ENCODE measurements at places on chromosomes 11 and 22.

GRCh38 chr11:76589477-76589876 lies 81.1 kb downstream of the LRRC32 start:
- no peak for DNase-seq

- no peak for DNase-seq
Observed at GRCh38 chr11:94588366-94588942, 21.3 kb downstream of the PIWIL4 start.

GRCh38 chr22:25021409-25021808 lies 68.9 kb downstream of the KIAA1671 start:
- DNase-seq = no peak

DNA sequence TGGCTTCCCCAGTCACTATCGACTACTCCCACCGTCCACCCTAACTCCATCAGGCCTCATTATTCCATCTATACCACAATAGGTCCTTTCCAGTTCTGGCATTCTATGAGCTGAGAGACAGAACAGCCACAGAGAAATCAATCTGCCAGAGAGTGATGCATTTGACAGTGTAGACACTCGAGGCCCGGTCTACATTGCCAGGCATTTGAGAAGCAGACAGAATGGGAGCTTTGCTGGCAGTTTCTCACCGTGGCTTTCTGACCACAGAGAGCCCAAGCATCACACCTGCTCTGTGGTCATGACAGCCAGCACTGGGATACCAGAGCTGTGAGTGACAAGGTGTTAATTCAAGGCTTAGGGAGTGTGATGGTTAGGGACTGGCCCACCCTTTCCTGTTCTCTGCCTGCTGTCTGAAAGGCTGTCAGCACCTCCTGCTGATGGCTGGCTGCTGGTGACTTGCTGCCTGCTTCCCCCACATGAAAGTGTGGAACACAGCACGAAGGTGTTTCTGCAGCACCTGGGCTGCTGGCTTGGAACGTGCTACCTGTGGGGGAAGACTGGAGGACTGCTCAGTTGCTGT lies 137.8 kb downstream of the KIRREL3 start:
- DNase-seq = no peak

- no peak for DNase-seq
Observed at GRCh38 chr22:20639750-20640149, 132.3 kb downstream of the MED15 start.

DNA sequence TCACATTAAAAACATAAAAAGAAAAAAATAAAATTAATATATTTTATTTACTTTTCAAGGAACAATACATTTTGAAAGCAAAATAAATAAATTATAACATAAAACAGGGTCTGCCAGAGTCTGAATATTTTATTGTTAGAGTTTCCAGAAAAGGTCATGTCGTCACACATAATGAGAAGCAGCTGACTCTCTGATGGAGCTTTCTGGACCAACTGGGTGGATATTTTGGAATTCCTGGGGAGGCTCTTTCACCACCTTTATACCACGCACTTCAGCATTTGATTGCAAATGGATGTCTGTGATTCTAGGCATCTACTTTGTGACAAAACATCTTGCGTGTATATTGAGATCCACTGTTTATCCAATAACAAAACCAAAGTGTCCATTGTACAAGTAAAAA lies 455.0 kb upstream of the CCDC179 start:
- no peak for DNase-seq

GRCh38 chr11:76980196-76980595 lies 54.0 kb upstream of the B3GNT6 start:
- DNase-seq = no peak

DNA sequence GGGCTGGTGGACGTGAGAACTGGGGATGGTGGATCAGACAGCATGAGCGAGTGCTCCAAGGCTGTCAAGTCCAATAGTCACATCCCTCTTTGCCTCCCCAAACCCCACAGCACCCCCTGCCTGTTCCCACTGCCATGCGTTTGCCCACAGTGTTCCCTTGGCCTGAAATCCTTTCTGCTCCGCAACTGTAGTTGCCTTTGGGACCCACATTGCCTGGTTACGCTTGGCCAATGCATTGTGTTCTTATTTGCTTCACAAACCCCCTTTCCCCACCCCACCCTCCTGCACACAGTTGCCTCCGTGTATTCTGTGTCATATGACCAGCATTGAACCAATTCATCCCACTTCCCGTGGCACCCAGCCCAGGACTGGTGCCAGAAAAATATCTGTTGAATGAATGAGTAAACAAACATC lies 2.1 kb upstream of the KIAA0930 start:
- no peak for DNase-seq

DNA sequence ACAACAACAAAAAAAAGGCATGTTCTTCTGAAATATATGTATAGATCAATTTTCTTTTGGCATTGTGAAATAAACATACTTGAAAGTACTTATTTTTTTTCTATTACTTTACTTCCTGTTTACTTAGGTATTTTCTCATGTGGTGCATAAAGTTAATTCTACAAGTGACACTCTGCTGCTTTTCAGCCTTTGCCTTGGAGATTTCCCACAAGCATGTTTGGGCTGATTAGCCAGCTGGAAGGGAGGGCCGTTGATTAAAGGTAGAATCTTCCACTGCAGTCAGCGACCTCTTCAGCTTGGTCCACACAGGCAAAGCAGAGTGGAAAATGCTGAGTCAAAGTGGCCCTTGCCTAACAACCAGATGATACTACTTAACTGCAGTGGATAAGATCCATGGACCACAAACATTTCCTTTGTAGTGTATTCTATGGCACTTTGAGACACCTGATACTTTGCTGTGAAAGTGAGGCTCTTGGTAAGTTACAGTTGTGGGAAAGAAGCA lies 176.0 kb downstream of the ARHGAP42 start:
- no peak for DNase-seq

GRCh38 chr22:42500161-42500835 lies 19.3 kb downstream of the RRP7A start:
- peak; percentile 59 for DNase-seq

GRCh38 chr11:26201411-26201810 lies 130.5 kb upstream of the ANO3 start:
- no peak for DNase-seq

- no peak for DNase-seq
Observed at GRCh38 chr11:114271316-114271715, 24.9 kb upstream of the NNMT start.

- DNase-seq = no peak
Observed at GRCh38 chr11:69866648-69867047, 47.4 kb upstream of the FGF3 start.

DNA sequence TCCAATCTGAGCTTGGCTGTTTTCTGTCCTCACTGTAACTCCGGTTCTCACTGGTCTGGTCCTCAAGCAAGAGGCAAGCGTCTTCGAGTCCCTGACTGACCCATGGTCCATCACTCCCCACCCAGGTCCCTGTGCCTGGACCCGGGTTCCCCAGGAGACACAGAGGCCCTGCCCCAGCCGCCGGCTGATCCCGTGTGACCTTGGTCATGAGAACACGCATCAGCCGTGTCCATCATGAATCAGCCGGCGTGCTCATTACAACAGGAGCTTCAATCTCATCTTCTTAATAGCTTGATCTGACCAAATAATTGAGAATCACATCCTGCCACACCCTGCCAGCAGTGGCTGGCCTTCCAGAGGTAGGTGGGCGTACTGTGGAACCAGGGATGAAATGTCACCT lies 545.1 kb downstream of the BRD1 start:
- no peak for DNase-seq

DNA sequence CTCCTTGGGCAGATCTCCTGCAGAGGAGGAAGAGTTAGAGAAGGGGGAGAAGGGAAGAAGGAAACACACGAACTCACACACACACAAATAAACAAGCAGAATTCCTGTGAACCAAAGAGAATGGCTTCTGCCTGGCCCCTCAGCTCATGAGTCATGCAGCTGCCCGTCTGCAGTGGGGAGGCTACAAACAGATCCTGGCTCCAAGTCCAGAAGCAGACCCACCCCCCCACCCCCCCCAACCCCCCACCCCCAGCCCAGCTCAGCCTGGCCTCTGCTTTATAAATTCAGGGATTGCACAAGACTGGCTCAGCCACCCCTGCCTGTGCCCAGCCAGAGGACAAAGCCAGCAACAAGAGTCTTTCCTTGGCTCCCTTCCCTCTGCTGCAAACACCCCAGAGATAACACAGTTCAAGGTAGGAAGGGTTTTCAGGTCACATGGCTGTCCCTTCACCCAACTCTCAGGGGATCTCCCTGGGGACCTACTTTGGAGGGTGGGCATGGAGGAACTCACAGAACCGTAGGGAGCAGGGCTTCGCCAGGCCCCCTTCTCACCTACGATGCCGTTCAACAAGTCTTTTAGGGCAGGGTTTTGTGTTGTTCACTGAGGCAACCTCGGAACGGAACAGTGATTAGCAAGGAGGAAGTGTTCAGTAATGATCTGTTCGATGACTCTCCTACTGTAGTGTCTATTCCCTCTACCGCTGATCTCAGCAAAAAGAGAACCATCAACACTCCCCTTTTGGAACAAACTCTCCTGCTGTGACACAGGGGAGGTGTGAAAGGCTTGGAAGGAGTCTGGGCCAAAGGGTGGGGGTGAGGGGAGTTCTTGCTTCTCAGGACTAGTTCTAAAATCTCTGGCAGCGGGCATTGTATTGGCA lies 35.5 kb downstream of the RPL27A start:
- peak; percentile 83 for DNase-seq

DNA sequence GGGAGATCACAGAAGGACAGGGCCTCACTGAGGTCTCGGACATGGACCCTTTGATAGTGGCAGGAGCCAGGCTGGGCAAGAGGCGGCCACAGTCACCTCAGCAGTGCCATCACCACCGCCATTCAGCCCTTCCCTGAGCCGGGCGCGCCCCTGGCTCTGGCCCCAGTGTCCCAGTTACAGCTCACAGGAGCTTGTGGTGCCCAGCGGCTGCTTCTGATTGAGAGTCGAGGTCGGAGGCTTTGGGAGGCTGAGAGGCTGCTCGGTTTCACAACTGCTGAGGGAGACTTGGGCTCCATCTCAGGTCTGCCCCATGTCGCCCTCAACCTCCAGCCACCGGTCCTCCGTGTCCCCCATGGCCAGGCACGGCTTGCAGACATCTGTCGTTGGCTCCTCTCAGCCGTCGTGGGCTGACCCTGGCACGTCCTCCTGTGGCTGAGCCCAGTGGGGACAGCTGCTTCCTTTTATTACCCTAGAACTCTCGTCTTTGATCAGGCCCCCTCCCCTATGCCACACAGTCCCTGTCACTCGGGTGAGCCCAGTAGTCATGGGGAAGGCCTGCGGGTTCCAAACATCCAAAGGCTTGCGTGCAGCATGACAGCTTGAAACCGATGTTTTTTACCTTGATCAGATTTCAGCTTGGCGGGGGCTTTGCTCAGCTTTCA lies 28.4 kb upstream of the PPP6R3 start:
- DNase-seq = no peak

- DNase-seq = peak; percentile 46
Observed at GRCh38 chr11:104609311-104610085, 288.8 kb downstream of the CASP12 start.

DNA sequence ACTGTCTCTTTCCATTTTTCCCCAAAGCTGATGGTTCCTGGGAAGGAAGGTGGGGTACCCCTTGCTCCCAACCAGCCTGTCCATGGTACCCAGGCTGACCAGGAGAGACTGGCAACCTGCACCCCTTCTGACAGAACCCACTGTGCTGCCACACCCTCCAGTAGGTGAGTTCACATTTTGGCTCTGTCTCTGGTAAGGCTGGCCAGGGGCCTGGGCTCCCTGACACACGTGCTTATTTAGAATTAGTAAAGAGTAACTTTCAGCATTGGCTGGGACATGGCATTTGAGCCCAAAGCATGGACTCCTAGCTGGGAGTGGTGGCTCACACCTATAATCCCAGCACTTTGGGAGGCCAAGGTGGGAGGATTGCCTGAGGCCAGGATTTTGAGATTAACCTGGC lies 35.1 kb downstream of the ARHGAP1 start:
- DNase-seq = no peak

GRCh38 chr22:23696326-23696851 lies 5.6 kb downstream of the RGL4 start:
- no peak for DNase-seq

DNA sequence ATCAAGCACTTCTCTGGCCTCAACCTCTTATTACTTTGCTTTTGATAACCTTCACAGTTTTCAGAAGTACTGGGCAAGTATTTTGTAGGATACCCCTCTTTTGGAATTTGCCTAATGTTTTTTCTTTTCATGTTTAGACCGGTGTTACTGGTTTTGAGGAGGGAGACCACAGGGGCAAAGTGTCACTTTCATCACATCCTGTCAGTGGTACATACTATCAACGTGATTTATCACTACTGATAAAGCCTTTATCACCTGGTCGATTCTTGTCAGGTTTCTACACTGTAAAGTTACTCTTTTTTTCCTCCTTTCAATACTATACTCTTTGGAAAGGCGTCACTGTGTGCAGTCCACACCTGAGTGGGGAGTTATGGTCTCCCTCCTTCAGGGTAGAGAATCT lies 26.7 kb downstream of the QSER1 start:
- no peak for DNase-seq

DNA sequence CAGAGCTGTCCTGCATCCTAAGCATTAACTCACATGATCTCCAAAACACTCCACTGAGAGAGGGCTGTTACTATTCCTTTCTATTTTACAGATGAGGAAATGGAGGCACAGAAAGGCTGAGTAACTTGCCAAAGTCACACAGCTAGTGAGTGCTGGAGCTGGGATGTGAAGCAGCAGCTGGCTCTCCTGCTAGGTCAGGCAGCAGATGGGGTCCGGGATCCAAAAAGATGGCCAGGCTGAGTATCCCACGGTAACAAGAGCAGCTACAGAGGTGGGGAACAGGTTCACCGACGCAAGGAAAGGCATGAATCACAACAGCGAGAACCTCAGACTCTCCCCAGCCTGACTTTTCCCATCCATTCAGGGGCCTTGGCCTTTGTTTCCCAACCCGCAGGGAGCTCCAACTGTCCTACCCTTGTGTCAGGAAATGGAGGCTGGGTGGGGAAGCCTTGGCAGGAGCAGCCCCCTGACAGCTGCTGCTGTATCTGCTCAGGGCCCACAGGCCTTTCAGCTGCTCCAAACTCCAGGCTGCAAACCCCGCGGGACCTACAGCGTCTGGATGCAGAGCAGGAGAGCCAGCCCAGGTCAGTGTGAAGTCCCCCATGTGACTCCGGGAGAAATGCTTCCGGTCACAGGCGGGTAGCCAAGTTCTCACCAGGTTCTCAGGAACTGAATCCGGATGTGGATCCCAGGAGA lies 29.5 kb downstream of the DKK3 start:
- peak; percentile 72 for DNase-seq

GRCh38 chr22:42977569-42977968 lies 37.4 kb downstream of the PACSIN2 start:
- no peak for DNase-seq

- no peak for DNase-seq
Observed at GRCh38 chr11:65634440-65634839, 3.5 kb upstream of the SIPA1 start.

GRCh38 chr11:15195454-15196200 lies 80.9 kb downstream of the INSC start:
- DNase-seq = no peak
